Fibroblast of upper back skin (primary cell): ENCODE measurements at places on chromosomes 5 and 9.

GRCh38 chr5:164277720-164278119, 772.3 kb downstream of the MAT2B start:
- peak; percentile 6 for DNase-seq

- DNase-seq = peak; percentile 66
Observed at GRCh38 chr9:91166796-91167366, 194.8 kb downstream of the AUH start.

DNA sequence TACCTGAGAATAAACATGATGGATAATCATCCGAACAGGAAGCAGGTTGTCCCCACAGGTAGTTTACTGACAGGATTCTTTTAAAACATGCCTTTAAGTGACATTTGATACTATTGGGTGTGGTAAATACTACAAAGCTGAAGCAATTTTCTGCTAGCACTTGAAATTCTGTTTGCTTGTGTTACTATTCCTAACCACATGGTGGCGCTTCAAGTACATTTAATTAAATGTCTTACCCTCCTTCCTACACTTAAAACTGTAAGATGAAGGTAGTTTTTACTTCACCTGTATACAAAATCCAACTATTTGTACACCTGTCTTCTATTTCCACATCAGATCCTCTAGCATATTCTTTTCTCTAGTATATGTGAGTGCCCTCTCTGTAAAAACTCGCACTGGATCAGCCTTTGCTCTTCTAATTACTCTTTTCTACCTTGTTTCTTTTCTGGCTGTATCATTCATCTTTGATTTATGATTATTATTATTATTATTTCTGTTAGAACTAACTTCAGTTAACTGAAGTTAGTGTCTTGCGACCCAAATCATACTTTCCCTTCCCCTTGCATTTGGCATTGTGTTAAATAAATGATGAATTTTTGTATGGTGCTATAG, 18.4 kb downstream of the SLC25A46 start:
- DNase-seq = peak; percentile 55

DNA sequence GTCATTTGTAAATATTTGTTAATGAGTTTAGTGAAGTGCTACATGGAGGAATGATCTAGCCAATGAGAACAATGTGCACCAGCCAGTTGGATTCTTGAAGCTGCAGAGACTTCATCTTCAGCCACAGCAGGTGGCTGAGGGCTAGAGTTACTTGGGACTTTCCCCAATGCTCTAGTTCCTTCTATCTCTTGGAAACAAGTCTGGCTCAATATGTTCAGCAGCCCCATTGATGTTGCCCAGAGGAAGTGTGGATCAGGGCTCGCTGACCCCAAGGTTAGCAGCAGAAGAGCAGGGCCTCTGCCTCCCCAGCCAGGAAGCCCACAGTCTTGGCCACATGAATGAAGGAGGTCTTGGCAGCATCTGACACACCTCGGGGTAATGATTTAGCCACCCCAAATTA, 117.5 kb downstream of the SLC1A3 start:
- DNase-seq = no peak

DNA sequence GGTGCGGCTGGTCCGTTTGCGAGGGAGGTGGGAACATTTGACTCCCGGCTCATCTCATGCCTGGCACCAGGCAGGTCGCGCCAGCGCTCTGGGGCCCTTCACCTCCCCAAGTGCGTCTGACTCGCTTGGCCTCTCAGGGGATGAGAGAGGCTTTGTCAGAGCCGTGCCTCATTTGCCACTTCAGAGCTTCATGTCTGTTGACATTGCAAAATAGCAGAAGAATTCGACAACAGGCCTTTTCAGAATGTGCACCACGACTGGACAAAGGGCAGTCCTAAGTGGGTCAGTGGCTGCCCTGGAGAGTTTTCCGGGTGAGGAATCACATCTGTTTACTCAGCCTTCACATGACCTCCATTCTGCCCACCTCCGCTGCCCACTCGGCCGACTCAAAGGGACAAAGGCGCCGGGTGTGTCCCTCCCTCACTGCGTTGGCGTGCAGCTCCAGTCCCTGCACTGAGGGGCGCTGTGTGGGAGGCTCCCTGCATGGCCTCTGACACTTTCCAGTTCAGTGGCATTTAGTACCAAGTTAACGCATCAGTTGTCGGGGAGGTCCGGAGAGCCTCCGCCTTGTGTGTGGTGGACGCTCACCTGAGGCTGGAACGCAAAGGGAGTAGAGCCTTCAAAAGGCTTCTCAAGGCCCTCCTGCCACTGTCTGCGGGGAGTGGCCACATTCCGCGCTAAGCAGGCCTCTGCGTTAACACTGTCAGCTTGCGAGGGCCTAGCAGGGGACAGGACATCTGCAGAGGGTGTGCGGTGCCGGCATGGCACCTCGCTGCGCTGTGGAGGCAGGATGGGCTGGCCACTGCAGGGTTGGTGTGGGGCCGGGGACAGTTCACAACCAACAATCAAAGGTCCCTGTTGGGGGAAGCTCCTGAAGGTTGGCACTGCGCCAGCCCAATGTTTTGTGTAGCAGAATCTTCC, 171.5 kb downstream of the NXNL2 start:
- no peak for DNase-seq

GRCh38 chr5:135223891-135224625, 175.0 kb downstream of the MACROH2A1 start:
- DNase-seq = no peak

DNA sequence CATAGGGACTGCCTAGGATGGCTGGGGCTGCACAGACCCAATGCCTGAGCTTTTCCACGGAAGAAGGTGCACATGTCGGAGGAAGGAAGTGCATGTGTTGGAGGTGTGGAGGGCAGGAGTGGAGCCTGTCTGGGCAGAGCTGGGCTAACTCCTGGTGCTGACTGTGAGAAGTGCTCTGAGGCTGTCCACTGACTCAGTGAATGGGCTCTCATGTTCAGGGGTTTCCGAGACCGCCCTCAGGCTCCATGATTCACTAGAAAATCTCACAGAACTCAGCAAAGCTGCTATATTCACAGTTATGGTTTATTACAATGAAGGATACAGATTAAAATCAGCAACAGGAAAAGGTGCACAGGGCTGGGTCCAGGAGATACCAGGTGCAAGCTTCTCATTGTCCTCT, 37.2 kb downstream of the NTNG2 start:
- DNase-seq = no peak

DNA sequence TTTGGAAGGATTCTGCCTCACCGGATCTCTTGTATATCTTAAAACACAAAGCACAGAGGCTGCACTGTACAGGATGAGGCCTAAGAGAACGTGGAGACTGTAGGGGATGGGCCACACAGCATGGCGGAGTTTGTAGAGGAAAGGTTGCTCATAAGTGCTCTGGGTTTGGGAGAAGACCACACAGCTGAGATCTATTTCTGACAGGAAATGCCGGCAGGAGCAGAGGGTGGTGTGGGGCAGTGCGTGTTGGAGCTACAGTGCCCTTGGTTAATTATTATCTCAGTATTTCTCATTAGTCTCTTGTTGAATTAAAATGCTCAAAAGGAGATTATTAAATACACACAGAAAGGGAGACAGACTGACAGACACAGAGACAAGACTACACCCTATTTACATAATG, 9.6 kb downstream of the PALM2AKAP2 start:
- DNase-seq = no peak

GRCh38 chr9:14283276-14283675, 30.7 kb downstream of the NFIB start:
- peak; percentile 42 for DNase-seq

DNA sequence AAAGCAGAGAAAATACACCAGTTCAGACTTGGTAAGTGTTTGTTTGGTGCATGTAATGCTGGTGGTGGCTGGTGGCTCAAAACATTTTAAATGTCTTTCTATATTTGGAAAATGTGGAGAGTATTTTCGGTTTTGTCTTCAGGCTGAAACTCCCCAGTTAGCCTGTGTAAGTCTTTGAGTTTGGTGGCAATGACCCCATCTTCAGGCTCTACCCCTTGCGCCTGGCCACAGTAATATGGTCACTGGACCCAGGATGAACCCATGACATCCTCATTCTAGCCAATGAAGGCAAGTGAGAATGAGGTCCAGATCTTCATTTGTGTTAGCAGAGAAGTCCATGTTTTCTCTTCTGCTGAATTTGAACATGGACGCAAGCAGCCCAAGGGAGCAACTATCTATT, 422.6 kb downstream of the BRINP1 start:
- DNase-seq = no peak

DNA sequence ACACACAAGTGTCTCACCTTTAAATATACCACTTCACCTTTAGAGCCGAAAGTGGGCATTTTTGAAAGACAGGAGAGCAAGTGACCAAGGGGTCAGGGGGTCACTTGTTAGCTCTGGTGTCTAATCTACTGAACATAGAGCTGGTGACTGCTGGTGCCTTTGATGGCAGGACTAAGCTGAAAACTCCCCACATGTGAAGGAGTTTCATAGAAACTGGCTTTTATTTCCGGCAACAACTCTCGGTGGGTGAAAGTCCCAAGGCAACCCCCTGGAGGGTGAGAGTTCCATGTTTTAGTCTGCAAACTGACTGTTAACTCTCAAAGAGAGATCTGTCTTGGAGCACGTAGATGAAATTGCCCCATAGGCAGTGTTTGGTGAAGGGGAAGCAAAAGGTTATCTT, 466.9 kb downstream of the DMRTA1 start:
- DNase-seq = no peak

DNA sequence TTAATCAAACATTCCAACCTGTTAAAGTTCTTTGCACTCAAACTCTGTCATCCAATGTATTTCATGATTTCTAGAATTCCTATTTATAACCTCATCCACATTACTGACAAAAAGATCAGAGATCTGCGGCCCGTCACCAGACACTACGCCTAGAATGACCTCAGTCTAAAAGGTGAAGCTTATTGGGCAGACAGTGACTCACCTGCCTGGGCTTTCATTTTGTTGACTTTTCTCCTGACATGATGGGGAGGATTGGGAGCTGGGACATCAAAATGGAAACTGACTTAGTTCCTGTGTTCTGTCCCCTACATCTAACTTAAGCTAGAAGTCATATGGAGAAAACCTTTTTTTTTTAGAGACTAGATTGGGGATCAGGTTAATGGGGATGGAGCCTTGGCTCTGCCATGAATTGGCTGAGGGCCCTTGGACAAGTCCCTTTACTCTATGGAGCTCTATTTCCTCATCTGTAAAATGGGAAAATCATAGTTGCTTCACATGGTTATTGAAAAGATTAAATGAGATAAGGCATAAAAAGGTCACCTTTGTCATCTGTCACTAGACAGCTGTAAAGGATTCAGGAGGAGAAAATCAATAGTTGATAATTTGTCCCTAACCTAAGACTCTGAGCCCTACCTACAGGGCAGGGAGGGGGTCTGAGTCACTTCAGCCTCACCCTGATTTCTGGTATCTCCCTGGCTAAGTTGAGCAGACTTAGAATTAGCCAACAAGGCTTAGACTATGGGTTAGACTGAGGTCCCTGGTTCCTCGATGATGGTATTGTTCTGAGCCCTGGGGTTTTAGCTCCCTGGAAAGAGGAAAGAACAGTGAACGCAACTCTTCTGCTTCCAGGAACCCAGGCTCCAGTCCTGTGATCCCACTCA, 224.8 kb upstream of the TBC1D2 start:
- DNase-seq = no peak

- DNase-seq = no peak
Observed at GRCh38 chr9:30036558-30036957, 2347.9 kb upstream of the ACO1 start.

GRCh38 chr9:136628268-136628667, 34.4 kb upstream of the EGFL7 start:
- no peak for DNase-seq

- DNase-seq = no peak
Observed at GRCh38 chr5:71939452-71940230, 167.6 kb upstream of the MAP1B start.

DNA sequence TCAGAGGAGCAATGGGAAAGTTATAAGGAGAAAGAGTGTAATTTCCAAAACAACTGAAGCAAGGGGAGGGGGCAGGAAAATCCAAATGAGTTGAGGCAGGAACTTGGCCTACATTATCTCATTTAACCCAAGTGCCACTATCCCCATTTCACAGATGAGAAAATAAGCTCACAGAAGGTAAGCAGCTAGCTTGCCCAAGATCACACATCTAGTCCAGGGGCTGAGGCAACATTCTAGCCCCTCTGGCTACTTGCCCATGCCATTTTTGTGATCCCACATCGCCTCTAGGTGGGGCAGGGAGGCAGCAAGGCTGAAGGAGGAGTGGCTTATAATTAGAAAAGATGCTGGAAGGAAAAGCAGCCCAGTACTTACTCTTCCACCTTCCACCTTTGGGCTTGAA, 2.6 kb upstream of the PSIP1 start:
- peak; percentile 28 for DNase-seq

- no peak for DNase-seq
Observed at GRCh38 chr9:134393582-134394280, 67.5 kb downstream of the RXRA start.

DNA sequence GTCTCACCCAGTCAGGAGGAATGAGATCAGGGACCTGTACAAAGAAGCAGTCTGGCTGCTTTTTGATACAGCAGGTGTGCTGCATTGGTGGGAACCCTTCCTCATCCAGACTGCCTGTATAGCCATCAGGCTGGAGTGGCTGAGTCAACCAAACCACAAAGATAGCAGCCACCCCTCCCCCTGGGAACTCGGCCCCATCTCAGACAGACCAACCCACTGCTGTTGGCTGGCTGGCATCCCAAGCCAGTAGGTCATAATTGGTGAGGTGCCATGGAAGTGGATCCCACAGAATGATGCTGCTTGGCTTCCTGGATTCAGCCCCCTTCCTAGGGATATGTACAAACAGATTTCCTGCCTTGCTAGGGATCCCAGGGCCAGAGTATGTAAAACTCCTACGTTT, 60.9 kb downstream of the YTHDC2 start:
- DNase-seq = peak; percentile 94

- no peak for DNase-seq
Observed at GRCh38 chr5:122009436-122009835, 47.7 kb downstream of the SRFBP1 start.

GRCh38 chr5:109708813-109709212, 19.1 kb downstream of the MAN2A1 start:
- DNase-seq = no peak

DNA sequence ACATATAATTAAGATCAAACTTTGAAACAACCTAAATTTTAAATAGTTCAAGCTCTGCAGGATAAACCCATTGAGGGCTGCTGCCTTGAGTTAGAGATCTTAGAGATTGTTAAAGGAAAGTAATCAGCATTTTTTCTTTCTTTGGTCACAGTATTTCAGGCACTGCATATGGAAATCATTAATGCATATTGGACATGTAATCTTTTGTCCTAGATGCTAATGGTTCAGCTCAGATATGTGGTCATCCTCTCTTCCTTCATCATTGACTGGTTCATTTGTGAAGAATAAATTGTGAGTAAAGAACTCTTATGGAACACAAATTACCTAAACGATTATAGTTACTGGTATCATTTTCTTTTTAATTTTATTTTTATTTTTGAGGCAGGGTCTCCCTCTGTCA, 82.0 kb upstream of the PRLR start:
- no peak for DNase-seq

GRCh38 chr9:69034071-69034470, 1.5 kb upstream of the FXN start:
- no peak for DNase-seq

DNA sequence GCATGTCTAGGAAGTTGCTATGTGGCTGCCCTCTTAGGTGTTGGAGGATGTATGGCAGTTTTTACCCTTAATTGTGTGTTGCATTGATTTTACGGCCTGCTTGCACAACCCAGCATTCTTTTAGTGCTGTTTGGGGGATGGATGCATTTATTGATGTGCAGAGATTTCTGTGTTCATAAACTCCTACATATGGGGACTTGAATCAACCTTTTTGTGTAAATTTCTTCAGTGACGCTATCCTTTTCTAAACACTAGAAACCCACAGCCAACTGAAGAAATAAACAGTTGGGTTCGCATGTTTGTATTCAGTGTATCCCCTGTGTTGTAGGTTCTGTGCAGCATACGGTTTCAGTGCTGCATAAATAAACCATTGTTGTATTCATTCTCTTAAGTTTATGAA, 263.7 kb downstream of the RASEF start:
- DNase-seq = no peak
